Right lung (tissue), 10 donors: ENCODE measurements at places on chromosomes 12 and 14. TPM values are rescaled to one million over a fixed set of nuclear protein-coding genes. Genes with fewer than 3 reads are reported as not detected.

DNA sequence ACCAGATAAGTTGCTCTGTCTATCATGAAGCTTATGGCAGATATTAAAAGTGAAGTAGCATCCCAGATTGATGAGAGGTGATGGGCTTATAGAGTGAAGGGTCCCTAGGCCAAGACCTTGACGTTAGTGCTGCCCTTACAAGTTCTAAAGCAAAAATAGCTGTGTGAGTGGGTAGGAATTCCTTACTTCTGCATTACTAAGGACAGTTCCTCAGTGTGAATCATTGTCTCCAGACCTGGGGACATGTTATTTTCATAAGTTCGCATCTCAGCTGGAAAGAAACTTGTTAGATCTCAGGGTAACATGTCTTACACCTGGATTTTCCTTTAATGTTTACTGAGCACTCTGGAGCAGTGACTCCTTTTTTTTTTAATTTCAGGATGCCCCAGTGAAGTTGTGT, 28.7 kb downstream of the MAPKAPK5 start:
- no peak for DNase-seq

Gene LGALS3
- 45.7 TPM for polyA plus RNA-seq

DNA sequence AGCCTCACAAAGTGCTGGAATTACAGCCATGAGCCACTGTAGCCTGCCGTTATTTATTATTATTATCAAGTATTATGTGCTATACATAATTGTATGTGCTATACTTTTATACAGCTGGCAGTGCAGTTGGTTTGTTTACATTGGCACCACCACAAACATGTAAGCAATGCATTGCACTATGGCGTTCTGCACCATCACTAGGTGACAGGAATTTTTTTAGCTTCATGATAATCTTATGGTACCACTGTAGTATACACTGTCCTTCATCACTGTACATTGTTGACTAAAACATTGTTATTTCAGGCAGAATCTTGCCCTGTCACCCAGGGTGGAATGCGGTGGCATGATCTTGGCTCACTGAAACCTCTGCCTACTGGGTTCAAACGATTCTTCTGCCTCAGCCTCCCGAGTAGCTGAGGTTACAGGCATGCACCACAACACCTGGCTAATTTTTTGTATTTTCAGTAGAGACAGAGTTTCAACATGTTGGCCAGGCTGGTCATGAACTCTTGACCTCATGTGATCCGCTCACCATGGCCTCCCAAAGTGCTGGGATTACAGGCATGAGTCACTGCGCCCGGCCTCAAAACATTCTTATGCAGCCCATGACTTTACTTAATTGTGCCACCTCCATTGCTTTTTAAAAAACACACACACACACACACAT, 17.1 kb downstream of the MRPL42 start:
- DNase-seq, result no peak

GRCh38 chr14:31965735-31966598, 111.1 kb upstream of the ARHGAP5 start:
- DNase-seq, result peak; percentile 46

Gene GPR68
- 1.2 TPM for polyA plus RNA-seq

- no peak for DNase-seq
These were observed 16.8 kb downstream of the GPATCH2L start for GRCh38 chr14:76168531-76168930.

DNA sequence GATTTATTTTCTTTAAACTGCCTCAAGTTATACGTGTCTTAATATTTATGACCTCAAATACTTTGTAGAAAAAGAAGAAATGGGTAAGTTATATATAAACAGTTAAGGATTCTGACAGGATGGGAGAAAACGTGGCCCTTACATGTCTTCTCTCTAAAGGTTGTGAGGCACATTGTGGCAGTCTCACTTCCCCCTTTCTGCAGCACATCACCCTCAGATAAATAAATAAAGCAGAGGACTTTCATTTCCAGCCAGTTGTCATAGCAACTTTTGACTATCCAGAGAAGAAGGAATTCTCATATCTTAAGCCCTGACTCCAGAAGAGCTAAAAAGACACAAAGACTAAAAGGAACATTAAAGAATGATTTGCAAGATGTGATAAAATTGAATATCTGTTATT, 28.8 kb upstream of the CEP83 start:
- DNase-seq, result peak; percentile 9

DNA sequence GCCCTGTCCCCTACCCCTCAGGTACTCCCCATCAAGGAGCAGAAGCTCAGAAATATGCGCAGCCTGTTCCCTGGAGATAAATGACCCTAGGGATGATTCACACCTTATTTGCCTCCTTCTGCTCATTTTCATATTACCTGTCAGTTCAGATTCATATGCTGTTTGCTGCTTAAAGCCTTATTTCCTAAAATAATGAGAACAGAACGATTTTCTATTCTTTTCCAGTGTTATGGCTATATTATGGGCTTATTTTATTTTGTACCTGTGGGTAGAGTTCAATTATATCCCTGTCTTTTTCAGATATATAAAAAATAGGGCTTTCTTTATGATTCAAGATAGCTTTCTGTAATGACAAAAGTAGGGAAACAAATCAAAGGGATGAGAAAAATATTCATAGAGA, 224.8 kb downstream of the RPAP3 start:
- DNase-seq, result no peak

DNA sequence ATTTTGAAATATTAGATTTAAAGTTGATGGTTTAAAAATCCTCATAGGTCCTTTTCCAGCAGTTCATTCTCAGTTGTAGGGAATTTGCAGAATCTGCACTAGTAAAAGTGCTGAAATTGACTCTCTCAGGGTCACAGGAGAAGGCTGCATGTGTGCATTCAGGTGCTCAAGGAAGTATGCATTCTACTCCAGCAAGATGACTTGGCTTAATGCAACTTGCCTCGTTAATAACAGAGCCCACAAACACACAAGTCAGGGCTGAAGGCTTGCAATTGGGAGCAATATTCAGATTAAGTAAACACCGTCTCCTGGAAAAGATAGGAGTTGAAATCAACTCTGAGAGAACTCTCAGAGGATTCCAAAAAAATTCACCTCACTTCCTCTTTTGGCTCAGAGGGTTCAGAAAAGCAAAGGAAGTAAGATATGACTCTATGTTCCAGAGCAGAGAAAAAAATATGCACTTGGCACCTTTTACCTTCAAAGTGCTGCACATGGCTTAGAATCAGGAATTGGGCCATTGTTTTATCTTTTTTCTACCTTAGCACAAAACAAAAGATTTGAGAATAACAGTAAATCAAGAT, 406.3 kb upstream of the DCN start:
- DNase-seq, result no peak

Gene PLBD1
- polyA plus RNA-seq, result 30.3 TPM

- DNase-seq, result no peak
These were observed 15.6 kb downstream of the AGAP2 start for GRCh38 chr12:57722716-57723629.

DNA sequence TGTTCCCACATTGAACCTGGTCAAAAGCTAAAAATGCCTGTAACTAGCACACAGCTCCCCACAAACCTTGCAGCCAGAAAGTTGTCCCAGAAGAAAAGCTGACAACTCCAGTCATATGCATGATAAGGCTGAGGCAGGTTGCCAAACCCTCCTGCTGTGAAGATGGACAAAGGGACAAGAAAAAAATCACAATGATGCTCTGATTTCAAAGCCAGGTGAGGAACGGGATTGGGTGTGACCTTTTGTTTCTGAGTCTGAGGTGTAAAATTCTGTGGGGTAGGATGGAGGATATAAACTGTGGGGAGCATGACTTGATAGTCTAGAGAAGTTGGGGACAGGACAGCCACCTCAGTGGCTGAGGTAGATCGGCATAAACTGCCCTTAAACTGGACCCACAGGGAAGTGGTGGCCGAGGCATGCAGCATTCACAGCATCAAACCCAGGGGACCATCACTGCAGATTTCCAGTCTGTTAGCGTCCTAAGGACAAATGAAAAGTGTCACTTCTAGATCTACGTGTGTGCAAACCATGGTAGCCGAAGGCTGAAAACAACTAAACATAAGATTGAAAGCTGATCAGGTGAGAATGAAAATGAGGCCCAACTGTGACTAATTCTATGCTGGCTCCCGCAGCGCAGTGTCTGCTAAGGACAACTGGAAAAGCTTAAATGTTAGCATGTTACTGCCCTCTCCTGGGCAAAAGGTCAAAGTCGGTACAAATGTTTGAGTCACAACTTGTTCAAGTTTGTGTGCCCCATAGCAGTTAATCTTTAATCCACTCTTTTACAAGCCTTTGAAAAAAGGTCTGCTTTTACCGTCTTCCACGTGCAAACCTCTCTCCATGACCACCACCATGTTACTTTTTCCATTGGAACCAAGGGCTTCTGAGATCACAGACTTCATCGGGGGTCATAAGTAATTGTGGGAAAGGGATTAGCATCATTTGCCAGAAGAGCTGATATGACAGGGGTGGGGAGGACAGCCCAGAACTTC, 39.8 kb downstream of the GRIN2B start:
- DNase-seq, result peak; percentile 32

Gene RNASE7
- polyA plus RNA-seq, result 0.13 TPM

- DNase-seq, result no peak
These were observed 175.0 kb downstream of the CRADD start for GRCh38 chr12:93852173-93852591.

DNA sequence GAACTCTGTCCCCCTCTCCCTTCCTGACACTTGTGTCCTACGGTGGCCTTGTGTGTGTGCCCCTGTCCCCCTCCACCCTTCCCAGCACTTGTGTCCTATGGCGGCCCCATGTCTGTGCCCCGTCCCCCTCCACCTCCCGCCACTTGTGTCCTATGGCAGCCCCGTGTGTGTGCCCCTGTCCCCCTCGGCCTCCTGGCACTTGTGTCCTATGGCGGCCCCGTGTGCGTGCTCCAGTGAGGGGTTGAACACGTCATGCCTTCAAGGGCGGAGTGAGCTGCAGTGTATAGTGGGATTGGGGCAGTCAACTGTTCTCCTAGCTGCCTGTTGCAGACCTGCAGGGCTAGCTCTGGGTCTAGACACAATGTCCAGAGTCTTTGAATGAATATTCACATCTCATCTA, 108.7 kb downstream of the GLT1D1 start:
- DNase-seq, result no peak

GRCh38 chr12:131895640-131896079, 1.2 kb downstream of the ULK1 start:
- DNase-seq, result no peak

DNA sequence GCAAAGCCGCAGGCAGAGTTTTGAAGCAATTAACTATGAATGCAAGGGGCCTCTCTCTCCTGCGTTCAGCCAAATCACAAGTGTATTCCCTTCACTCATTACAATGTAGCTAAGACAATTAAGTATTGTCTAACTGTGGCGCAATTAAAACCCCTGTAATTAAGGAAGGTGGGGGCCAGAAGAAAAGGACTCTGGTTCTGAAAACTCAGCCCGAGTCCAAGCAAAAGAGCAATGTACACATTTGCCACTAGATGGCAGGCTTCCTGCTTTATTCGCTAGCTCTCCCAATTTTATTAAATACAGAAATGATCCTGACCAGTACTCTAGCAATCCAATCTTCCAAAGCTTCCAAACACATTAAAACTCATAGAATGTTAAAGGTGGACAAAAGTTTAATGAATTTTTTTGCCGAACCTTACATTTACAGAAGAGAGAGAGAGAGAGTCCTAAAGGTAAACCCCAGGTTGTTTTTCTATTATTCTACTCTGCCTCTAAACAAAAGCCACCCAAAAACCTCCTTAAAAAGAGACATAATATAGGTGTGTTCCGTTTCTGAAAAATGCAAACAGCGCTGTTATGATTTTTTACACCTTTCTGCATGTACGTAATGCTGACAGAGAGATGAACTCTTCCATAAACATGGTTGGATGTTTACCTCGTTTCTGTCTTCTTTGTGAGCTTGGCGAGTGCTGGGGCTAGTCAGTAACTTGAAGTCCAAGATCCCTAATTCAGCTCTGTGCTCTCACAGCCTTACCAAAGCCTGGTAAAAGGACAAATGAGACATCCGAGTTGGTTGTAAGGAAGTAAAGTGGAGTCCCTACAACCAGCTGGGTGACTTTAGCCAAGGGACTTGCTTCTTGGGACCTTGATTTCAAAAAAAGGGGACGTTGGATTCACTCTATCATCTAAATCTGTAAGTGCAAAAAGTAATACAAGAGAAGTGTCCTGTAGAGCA, 50.9 kb upstream of the VASH1 start:
- DNase-seq, result peak; percentile 27

DNA sequence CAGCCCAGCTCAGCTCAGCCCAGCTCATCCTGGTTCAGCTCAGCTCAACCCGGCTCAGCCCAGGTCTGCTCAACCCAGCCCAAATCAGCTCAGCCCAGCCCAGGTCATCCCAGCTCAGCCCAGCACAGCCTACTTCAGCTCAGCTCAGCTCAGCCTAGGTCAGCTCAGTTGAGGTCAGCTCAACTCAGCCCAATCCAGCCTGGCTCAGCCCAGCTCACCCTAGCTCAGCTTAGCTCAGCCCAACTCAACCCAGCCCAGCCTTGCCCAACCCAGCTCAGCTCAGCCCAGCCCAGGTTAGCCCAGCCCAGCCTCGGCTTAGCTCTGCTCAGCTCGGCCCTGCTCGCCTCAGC, 332.3 kb downstream of the TMEM121 start:
- no peak for DNase-seq

DNA sequence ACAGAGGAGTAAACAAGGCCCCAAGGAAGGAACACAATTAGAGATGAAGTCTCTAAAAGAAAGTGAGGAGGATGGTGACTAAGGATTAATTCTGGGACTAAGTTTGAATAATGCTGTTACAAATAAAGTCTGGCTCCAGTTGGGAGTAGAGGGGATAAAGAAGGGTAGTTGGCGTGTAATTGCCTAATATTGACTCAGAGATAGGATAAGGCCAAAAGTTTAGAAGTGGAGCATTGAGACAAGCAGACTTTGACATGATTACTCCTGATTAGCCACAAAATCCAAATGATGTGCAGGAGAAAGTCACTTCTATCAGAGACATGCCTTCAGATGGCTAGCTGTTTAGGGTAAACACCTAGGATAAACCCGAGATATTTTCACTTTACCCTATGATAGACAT, 108.4 kb downstream of the PLCZ1 start:
- DNase-seq, result no peak

DNA sequence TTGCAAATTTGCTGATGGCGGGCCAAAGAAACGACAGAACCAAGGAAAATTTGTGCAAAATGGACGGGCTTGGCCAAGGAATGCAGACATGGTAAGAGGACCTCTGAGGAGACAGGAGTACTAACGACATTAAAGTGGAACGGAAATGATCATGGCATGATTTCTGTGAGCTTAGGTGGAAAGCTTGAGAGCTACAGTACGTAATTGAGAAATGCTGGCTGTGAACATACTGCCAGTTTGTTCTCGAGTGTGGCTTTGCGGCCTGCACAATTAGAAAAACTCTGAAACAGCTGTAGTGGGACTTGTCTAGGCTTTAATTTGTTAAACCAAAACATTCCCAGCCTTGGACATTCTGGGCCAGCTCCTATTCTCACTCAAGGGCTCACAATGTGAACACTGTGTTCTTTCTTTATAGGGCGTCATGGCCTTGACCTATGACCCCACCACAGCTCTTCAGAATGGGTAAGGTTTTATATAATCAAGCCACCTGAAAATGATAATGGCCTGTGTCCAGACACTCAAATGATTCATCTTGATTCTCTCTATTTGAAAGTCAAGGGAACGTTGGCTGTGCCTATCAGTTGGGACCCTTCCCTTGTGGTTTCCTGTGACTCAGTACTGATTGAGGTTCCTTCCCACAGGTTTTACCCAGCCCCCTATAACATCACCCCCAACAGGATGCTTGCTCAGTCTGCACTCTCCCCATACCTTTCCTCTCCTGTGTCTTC, 48.5 kb downstream of the BAZ2A start:
- no peak for DNase-seq

GRCh38 chr14:29310757-29311156, 544.2 kb downstream of the FOXG1 start:
- DNase-seq, result no peak

Gene RNASE1
- 372 TPM for polyA plus RNA-seq

Gene PRICKLE1
- polyA plus RNA-seq, result 51.8 TPM
